ENCODE measurements at places on chromosomes 2 and 18. TPM values are rescaled to one million over a fixed set of nuclear protein-coding genes. Genes with fewer than 3 reads are reported as not detected.

VIL1 gene
- total RNA-seq = under 0.01 TPM

NCKAP5 gene
- total RNA-seq = 9.9 TPM

CHRNG gene
- not detected for total RNA-seq

AGXT gene
- not detected for total RNA-seq

ANKRD62 gene
- total RNA-seq = under 0.01 TPM

LYPD1 gene
- 32.1 TPM for total RNA-seq

KYNU gene
- total RNA-seq = 2.8 TPM

GREB1 gene
- total RNA-seq = 0.96 TPM

KIF1A gene
- not detected for total RNA-seq

TIMM21 gene
- 63.6 TPM for total RNA-seq

LDLRAD4 gene
- total RNA-seq = under 0.01 TPM

PRSS56 gene
- not detected for total RNA-seq

SOWAHC gene
- total RNA-seq = 13.8 TPM

PRKAG3 gene
- total RNA-seq = under 0.01 TPM

CAMKMT gene
- total RNA-seq = 6.8 TPM

SPC25 gene
- total RNA-seq = 8.6 TPM

FAHD2A gene
- total RNA-seq = 15.5 TPM

CD207 gene
- total RNA-seq = not detected

CFAP221 gene
- under 0.01 TPM for total RNA-seq

Measured in regular cardiac myocyte (primary cell).